T47D (cell line): ENCODE measurements at places on chromosomes 5 and 9.

DNA sequence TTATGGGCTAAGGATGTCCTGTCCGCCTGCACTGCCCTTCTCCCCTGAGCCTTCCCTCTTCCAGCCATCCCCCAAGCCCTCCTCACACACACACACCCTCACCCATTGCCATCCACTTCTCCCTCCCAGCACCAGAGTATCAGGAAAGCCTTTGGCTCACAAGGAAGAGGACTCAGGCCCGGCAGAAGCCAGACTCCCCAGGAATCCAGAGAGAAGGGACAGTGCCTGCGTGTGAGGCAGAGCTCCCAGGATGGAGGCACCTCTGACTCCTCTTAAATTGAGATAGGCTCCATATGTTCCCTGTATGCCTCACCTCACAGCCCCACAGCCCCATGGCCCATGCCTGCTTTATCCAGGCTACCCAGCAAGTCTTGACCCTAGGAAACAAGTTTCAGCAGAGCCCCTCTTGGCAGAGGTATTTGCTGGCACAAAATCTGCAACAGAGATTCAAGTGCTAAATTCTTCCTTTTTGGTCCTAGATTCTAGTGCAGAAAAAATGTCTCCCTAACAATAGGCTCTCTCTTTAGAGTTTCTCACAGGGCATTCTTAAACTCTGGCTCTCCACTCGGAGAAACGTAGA lies 761 bp downstream of the IL17B start:
- DNase-seq, result no peak

GRCh38 chr5:35861718-35862117 lies 5.0 kb downstream of the IL7R start:
- no peak for DNase-seq

DNA sequence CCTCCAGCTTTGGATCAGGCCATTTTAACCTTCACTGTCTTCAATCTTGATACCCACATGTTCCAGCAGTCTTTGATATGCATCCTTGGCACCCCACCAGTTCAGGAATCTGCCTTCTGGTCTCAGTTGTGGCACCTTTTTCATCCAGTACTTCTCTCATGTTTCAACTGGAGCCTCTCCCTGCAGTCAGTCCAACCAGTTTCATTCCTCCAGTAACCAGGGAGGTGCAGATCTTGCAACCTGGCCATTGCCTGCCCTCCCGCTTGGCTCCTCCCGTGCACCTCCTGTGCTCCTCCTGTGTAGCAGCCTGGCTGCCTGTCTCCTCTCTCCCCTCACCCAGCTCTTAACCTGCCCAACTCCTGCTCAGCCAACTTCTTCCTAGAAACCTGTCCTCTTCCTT lies 20.2 kb downstream of the FUBP3 start:
- no peak for DNase-seq

- no peak for DNase-seq
Measured at GRCh38 chr5:170737591-170737990, 45.9 kb upstream of the GABRP start.

- DNase-seq, result peak; percentile 27
Measured at GRCh38 chr5:40754381-40755092, 1.2 kb downstream of the TTC33 start.

GRCh38 chr5:121974261-121974660 lies 12.5 kb downstream of the SRFBP1 start:
- no peak for DNase-seq

DNA sequence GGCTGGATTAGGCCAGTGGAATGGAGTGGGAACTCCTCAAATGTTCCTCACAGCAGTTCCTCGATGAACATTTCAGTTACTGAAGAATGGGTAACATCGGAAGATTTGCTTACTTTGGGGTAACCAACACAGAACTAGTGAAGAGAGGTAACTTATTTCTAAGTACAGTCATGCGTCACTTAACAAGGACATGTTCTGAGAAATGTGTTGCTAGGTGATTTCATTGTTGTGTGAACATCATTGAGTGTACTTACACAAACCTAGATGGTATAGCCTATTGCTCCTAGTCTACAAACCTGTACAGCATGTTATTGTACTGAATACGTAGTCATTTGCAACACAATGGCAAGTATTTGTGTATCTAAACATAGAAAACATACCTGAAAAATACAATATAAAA lies 228.3 kb downstream of the MAST4 start:
- DNase-seq, result no peak

DNA sequence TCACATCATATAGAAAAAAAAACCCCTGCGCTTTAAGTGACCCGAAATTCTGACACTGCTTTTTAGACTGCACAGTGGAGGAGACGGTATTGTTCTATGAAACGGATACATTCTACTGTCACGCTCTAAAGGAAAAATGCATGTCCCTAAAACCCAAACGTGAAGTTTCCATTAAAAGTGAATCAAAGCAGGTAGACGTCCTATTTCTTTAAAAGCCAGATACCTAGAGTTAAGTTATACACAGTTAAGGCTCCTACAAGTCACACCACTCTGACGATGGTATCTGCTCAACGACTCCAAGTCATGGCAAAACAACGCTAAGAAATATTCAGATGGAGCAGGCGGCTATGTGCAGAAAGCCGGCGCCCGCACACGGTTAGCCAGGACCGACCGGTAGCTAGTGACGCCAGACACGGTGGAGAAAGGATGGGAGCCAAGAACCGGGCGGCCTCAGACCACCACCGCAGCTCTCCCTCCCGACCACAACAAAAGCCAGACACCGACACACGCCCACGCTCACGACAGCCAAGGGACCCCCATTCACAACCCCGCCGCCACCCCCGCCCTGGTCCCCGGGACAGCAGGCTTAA lies 734 bp downstream of the SKP1 start:
- DNase-seq, result peak; percentile 7

- DNase-seq, result no peak
Measured at GRCh38 chr9:36827593-36827992, 206.5 kb downstream of the PAX5 start.

DNA sequence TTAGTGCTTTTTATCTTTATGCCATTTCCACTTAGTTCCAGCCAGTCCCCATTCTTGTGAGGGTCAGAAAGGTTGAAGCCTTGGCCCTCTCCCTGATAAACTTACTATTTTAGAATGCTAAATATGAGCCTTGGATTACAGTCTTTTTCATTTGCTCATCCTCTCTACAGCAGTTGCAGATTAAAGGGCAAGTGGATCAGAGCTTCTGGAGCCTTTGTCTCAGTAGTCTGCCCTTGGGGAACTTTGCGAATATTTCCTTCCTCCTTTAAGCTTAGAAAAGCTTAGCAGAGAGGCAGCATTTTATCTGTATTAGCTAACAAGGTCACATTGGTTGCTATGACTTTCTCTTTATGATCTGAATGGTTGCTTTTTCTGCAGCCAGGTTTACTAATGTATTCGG lies 11.5 kb downstream of the FSD1L start:
- no peak for DNase-seq

DNA sequence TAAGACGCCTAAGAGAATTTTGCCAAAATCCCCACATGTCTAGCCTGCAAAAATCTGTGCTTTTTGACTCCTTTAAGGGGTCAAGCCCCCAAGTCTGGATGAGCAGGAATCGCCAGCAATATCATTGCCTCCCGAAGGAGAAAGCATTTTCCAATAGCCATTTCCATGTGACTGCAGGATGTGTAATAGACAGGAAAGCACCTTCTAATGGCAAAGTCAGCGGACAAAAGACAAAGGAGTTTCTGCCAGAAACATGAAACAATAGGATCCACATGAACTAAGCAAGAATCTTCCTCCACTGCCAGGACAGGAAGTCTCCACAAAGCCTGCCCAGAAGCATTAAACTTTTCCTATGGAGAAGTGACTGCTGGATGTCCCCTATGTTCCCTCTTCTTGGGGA lies 177.1 kb upstream of the PCSK5 start:
- DNase-seq, result no peak

GRCh38 chr9:19431361-19432171 lies 22.8 kb downstream of the ACER2 start:
- no peak for DNase-seq

DNA sequence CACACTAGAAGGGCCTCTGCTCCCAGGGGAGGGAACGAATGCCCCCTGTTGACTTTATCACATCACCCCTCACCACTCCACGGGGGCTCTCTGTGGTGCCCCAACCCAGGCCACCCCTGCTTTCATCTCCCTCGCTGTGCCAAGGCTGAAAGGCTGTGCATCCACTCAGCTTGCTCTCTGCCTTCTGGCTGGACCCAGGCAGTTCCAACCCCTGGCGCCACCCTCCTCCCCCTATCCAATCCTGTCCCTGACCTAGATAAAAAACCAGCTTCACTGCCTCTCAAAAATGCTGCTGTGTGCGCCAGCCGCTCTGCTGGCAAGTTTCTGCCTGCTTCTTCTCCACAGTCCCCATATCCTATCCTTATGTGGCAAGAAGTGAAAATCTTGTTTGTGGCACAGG lies 22.4 kb upstream of the CORO2A start:
- DNase-seq, result no peak

GRCh38 chr9:76761448-76761847 lies 2.8 kb upstream of the PCA3 start:
- DNase-seq, result no peak

DNA sequence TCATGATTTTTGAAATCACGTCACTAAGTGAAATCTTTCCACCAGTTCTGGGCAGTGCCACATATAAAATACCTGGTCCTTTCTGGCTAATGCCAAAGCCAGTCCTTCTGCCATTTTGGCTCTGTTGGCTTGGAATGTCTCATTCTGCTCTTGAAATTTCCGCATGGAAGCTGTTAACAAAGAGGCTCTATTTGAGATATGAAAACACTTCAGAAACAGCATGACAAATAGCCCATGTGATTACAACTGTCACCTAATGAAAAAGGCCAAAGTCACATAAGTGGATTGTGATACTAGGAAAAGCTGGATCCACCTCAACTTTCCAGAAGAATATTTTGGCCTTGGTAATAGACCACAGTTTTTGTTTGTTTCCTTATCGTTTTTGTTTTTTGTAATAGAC lies 12.8 kb downstream of the GOLGA1 start:
- DNase-seq, result no peak

- no peak for DNase-seq
Measured at GRCh38 chr9:117239428-117239827, 175.4 kb downstream of the ASTN2 start.

DNA sequence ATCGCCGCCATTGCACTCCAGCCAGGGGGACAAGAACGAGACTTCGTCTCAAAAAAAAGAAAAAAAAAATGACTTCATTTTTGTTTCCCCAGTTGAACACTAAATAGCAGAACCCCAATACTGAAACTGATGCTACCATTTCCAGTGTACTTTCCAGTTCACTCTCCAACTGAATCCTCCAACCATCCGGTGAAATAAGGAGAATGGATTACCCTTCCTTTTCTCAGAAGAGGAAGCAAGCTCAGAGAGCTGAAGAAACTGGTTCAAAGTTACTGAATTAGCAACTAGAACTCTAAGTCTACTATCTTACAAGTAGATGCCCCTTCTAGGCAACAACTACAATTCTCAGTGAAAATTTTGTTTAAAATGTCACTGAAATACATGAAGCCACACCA lies 3.9 kb downstream of the FAM13B start:
- no peak for DNase-seq

DNA sequence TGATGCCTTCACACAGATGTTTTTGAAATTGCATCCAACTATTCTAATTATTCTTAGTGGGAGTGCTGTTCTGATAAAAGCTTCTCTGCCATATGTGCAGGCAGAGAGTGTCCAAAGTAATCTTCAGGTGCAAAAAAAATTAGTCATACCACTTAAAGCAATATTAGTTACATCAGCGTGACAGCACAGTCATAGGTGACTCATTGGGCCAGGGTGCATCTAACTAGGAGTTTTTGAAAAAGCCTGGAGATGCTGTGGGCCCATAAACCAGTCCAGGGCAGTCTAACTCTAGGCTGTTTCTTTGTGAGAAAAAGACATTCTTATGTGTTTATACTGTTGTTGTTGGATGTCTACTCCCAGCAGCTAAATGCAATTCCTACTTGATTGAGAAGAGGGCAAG lies 33.0 kb upstream of the C6 start:
- no peak for DNase-seq

GRCh38 chr5:133962131-133962530 lies 6.3 kb downstream of the C5orf15 start:
- no peak for DNase-seq

DNA sequence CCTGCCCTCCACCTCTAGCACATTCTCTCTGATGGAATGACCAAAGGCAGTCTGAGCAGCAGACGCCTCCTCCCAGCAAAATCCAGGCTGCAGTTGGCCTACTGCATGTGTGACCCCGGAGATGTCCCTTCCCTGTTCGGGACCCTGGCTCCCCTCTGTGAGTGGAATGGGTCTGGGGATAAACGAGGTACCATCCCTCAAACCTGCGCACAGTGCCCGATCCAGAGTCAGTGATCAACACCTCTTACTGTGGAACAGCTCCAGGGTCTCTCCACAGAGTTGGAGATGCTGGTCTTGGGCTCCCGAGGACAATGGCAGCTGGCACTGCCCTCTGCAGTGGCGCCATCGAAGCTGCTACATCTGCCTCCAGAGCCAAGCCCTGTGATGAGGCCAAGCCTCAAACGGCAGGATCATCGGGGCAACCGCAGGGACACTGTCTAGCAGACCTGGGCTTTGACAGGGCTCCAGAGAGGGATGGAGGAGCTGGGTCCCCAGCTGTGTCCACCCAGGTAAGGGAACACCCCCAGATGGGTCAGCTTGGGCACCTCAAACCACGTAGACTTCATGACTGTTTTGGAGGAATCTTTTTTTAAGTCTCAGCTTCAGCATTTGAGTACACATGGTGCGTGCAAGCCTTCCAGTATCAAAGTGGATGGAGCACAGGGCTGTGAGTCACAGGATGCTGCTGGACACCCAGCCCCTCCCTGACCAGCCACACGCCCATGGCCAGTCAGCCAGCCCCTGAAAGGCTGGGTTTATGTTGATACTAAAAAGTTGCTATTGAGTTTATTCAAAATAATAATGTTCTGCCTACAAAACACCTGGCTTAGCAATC lies 13.0 kb downstream of the MED10 start:
- DNase-seq, result no peak

- no peak for DNase-seq
Measured at GRCh38 chr9:29701559-29701958, 2128.3 kb upstream of the C9orf72 start.

- DNase-seq, result no peak
Measured at GRCh38 chr9:134230092-134230941, 66.0 kb upstream of the RNU6ATAC start.

GRCh38 chr9:37036776-37037502 lies 2.9 kb upstream of the PAX5 start:
- DNase-seq, result no peak

DNA sequence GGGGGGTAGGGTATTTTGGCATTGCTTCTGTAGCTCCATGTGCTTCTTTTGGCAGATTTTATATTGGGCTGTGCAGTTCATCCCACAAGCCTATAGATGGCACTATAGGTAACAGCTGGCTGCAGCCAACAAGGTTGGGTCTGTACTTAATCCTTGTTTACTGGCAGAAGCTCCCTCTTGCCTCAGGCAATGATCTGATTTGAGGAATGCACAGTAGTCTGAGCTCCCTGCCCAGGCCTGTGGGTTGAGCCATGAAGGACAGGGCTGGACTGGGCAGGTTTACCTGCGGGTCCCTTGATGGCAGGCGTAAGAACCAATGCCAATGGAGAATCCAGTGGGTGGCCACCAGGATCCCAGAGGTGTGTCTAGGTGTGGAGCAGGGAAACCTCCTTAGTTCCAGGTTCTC lies 11.7 kb upstream of the OR1J2 start:
- DNase-seq, result peak; percentile 9

GRCh38 chr9:125271081-125271480 lies 9.5 kb downstream of the GAPVD1 start:
- peak; percentile 44 for DNase-seq

- peak; percentile 22 for DNase-seq
Measured at GRCh38 chr9:98037357-98037756, 19.2 kb upstream of the NANS start.

- peak; percentile 3 for DNase-seq
Measured at GRCh38 chr9:70421272-70422180, 7.1 kb upstream of the KLF9 start.
